Mucosa of descending colon (tissue), 3 donors: ENCODE measurements at places on chromosomes 2 and 18.
A peak's percentile ranks its signal among the peaks of the same experiment; 100 is the strongest.

GRCh38 chr2:82636402-82637020, 1822.6 kb downstream of the SUCLG1 start:
- no peak for DNase-seq

GRCh38 chr2:137797641-137798040, 166.6 kb upstream of the HNMT start:
- no peak for DNase-seq

GRCh38 chr2:218876562-218877219, 4.0 kb upstream of the WNT10A start:
- peak; percentile 83 for DNase-seq

GRCh38 chr2:80322311-80322920, 17.9 kb upstream of the LRRTM1 start:
- no peak for DNase-seq

GRCh38 chr2:109486711-109487535, 126.8 kb downstream of the SEPTIN10 start:
- DNase-seq = no peak

- DNase-seq = no peak
Measured at GRCh38 chr2:31216734-31217133, 581 bp downstream of the CAPN14 start.

- DNase-seq = peak; percentile 76
Measured at GRCh38 chr18:22286585-22286984, 117.2 kb downstream of the GATA6 start.

GRCh38 chr2:100840519-100840918, 20.6 kb downstream of the NPAS2 start:
- DNase-seq = no peak

- no peak for DNase-seq
Measured at GRCh38 chr18:45081566-45082181, 401.0 kb downstream of the SETBP1 start.

GRCh38 chr18:32770666-32771168, 2.1 kb downstream of the KLHL14 start:
- DNase-seq = no peak

DNA sequence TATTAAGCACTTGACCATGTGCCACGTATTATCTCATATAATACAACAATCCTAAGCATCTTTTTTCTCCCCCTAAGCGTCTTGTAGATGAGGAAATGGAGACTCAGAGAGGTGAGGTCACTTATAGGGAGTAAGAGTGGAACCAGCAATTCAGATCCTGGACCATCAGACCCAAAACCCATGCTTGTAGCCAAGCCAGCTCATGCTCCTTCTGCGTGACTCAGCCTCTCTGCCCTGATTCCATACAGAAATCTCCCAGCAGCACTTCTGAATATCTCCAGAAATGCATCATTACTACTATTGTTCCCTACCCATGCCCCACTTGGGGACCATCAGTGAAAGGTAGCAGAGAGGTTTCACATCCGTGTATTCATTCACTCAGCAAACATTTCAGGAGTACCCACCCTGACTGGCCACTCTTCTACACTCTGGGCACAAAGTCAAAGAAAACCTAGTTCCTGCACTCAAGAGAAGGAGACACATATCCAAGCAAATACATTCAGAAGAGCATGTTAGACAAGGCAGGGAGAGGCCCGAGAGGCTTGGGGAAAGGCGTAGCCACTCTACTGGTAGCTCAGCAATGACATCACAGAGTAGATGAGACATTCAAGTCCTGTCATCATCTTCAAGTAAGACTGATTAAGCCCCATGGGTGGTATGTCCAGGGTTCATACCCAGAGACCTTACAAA, 141.9 kb downstream of the MTCL1 start:
- DNase-seq = no peak

DNA sequence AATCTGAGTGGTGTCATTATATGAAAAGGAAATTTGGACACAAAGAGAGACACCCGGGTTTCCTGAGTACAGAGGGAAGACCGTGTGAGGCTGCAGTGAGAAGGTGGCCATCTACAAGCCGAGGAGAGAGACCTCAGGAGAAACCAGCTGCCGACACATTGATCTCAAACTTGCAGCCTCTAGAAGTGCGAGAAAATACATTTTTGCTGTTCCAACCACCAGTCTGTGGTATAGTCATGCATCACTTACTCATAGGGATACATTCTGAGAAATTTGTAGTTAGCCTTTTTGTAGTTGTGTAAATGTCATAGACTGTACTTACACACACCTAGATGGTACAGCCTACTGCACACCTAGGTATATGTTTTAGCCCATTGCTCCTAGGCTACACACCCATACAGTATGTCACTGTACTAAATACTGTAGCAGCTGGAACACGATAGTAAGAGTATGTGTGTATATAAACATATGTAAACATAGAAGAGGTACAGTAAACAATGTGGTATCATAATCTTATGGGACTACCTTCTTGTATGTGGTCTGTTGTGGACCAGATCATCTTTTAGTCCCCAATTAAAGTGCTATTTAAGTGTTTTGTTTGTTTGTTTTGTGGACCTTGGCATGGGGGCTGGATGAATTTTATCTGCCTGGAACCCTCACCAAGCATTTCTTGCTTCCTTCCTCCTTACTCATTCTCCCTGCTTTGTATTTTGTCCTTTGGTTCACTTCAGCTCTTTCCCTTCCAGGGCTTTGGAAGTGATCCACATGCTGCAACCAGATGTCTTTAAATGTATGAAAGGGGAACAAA, 38.3 kb upstream of the SESTD1 start:
- DNase-seq = no peak

DNA sequence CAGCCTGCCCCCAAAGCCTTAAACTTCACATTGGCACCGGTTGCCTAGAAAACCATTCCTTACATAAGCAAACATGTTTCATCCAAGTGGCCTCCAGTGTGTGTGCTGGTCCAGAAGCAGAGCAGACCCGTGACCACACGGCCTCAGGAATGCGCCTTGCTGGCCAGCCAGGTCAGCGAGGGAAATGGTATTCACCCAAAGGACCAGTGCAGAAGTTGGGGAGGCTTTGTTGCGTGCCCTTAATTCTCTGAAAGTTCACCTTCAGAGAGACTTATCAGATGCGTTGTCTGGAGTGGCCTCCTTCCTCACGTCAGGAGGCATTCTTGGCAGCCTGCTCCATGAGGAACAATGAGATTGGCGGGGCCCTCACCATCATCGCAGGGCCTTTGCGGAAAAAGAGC, 25.9 kb downstream of the NRP2 start:
- DNase-seq = no peak

DNA sequence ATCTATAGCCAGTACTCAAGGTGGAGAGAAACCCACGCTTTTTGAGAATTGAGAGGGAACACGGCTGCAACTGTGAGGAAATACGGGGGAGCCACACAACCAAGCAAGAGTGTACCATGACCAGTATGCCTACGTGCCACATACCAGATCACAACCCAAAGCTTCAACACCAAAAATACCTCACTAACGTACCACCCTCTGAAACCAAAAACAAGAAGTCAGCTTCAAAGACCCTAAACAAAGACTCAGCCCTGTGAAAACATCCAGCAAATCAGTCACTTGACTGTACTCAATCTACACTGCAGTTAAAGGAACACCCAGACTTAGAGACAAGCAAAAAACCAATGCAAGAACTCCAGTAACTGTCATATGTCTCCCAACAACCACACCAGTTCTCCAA, 17.0 kb downstream of the RNU4ATAC start:
- DNase-seq = no peak

DNA sequence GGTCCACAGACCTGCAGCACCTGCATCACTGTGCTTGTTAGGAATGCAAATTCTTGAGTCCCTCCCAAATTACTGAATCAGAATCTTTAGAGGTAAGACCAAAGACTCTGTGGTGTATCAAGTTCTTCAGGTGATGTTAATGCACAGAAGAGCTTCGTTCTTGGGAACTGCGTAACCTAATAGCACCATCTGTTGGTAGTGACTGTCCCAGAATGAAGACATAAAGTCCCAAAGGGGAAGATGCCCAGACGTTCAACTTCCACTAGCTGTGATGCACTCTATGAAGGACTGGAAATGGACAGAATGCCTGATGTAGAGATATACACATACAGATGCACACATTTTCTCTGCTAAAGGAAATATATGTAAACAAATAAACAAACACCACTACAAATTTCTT, 576.0 kb downstream of the LRP1B start:
- DNase-seq = no peak

- no peak for DNase-seq
Measured at GRCh38 chr2:196143730-196144131, 27.6 kb downstream of the STK17B start.

DNA sequence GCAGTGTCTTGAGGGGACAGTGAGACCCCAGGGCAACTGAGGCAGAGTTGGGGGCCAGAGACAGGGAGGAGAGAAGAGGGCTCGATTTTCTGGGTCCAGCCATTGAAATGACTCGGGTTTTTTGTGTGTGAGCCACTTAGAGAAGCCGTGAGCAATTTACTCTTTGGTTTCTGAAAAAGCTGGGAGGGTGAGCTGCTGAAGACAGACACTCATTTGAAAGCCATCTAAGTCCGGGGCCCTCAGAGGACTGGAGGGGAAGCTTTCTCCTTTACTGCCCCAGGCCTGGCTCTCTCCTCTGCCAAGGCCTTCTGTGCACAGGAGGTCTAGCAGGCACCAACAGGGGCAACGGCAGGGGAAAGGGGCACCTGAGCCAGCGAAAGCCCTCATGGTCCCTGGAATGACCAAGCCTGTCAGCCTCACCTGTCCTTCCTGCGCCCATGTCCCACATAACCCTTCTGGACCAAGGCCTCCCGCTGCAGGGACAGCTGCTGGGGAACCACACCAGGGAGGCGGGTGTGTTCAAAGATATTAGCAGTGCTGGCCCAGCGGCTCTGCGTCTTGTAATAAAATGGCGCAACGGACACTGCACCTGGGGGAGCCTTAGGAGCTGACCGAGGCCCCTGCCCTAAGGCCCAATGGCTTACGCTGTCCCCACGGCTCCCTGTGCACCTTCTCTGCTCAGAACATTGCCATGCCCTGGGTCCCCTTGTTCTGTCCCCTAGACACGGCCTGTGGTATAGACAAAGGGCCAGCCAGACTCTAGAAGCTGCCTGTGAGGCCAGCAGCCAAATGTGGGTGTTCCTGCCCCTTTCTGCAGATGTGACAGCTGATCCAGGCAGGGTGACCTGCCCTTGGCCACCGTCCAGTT, 45.8 kb downstream of the HS6ST1 start:
- no peak for DNase-seq

DNA sequence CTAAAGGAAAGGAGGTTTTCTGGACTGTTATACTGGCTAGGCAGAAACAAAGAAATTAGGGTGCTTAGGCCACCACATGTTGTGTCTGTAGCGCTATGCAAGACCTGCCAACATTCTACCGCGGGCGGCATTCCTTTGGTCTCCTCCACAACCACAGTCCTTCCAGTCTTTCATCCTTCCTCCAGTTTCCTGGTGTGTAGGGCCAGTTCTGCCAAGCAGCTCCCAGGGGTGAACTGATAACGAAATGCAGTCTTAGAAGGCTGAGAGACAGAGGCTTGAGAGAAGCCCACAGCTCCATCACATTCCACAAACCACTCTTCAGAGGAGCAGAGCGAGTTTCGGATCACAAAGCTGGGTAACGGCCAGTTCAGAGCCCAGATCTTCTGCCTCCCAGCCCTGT, 19.5 kb upstream of the CXXC1 start:
- DNase-seq = no peak

DNA sequence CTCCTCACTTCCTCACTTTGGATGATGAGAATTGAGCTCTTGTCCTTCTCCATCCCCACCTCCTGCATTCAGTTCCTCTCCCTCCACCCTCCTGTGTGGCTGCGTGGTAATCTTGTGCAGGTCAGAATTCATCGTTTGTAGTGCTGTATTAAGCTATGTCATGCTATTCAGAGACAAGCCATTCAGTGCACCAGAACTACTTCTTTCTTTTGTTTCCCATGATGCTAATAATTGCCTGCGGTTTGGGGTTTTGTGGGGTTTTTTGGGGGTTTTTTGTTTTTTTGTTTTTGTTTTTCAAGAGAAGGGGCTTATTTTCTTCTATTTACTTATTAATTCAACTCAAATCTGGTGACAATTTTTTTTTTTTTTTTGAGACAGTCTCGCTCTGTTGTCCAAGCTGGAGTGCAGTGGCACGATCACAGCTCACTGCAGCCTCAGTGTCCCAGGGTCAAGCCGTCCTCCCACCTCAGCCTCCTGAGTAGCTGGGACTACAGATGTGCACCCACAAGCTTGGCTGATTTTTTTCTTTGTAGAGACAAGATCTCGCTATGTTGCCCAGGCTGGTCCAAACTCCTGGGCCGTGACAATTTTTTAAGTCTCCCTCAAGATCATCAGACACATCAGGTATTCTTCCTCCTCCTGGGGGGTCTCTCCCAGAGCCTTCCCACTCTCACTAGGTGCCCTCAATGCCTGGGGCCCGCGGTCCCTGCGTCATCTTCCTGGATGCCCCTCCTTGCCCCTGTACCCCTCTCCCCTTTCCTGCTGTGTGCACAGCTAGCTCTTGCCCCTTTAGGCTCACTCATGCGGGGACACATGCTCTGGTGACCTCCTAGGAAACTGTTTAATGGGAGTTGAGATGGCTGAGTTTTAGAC, 37.8 kb downstream of the MAL start:
- DNase-seq = no peak

GRCh38 chr2:189466656-189467055, 25.4 kb downstream of the WDR75 start:
- no peak for DNase-seq

- DNase-seq = no peak
Measured at GRCh38 chr18:40031435-40031834, 1923.6 kb upstream of the PIK3C3 start.

- no peak for DNase-seq
Measured at GRCh38 chr2:172888714-172889669, 153.3 kb downstream of the RAPGEF4 start.

- no peak for DNase-seq
Measured at GRCh38 chr2:28068088-28068487, 177.6 kb downstream of the BABAM2 start.

DNA sequence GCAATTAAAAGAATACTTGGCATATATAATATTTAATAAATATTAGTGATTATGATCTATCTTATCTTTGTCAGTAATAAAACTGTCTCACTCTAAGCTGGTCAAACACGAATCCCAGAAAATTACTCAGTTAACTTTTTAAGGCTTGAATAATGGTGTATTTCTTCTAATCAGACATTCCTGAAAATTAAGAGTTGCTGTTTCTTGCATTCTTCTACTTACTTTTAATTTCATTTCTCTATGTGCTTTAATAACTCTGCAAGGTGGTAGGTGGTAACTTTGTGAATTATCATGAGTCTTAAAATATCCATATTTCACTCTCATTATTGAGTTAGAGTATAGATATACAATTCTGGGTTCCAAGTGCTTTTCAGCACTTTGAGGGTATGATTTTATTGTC, 3.1 kb upstream of the SERPINB10 start:
- DNase-seq = no peak

DNA sequence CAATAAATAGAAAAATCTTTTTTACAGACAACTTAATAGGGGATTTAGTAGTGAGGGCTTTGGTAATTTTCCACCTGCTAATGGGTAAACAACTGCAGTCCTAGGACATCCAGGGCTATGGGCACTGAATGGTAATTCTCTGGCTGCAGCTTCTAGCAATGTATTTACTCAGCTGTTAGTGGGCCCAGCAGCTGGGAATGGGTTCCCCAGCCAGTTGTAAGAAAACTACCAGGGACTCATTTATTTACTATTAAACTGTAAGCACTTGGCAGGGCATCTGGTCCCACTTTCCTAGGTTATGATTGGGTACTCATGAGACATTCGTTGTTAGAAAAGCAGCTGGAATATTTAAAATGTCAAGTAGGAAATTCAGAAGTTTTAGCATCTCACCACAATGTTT, 363.8 kb upstream of the TRIB2 start:
- no peak for DNase-seq

- no peak for DNase-seq
Measured at GRCh38 chr2:220001751-220002150, 374.3 kb downstream of the SLC4A3 start.

- DNase-seq = peak; percentile 57
Measured at GRCh38 chr2:227701556-227701955, 16.3 kb downstream of the SLC19A3 start.
